ENCODE measurements at places on chromosomes 11 and 22. TPM values are rescaled to one million over a fixed set of nuclear protein-coding genes. Genes with fewer than 3 reads are reported as not detected.
A peak's percentile ranks its signal among the peaks of the same experiment; 100 is the strongest.

DNA sequence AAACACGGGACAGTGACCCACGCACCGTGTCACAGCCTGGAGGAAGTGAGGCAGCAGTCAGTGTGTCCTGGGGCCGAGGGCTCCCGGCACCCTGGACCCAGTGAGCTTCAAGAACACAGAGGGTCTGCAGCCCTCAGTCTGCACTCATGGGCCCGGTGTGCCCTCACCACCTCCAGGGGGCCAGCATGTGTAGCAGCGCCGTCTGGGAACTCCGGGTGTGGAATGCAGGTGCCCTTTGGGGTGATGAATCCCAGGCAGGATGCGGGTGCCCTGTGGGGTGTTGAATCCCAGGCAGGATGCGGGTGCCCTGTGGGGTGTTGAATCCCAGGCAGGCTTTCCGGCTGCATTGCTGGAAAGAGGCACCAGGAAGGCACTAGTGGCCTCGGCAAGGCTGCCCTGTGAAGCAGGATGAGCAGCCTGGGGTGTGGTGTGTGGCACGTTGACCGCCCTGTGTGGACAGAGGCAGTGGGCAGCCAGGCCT lies 1399.9 kb downstream of the BRD1 start:
- DNase-seq = no peak

- DNase-seq = no peak
These were observed 118.4 kb downstream of the TEAD1 start for GRCh38 chr11:12792590-12792989.

- no peak for DNase-seq
These were observed 15.2 kb downstream of the CCDC157 start for GRCh38 chr22:30371981-30372380.

DNA sequence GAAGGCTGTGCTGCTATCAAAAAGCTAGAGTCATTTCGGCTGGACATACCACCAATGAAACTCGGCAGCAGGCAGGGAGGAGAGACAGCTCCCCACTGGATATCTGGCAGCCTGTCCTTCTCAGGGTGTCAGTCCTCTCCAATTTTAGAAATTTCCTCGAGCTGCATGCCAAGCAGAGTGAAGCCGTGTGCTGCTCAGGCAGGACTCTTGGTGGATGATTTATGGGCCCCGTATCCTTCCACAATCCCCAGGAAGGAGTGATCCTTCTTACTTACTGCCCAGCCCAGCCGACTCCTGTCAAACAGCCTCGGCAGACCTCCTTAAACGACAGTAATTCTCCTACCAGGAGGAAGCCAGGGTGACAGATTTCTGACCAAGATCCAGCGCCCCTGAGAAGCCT lies 410.4 kb downstream of the TENM4 start:
- no peak for DNase-seq

DNA sequence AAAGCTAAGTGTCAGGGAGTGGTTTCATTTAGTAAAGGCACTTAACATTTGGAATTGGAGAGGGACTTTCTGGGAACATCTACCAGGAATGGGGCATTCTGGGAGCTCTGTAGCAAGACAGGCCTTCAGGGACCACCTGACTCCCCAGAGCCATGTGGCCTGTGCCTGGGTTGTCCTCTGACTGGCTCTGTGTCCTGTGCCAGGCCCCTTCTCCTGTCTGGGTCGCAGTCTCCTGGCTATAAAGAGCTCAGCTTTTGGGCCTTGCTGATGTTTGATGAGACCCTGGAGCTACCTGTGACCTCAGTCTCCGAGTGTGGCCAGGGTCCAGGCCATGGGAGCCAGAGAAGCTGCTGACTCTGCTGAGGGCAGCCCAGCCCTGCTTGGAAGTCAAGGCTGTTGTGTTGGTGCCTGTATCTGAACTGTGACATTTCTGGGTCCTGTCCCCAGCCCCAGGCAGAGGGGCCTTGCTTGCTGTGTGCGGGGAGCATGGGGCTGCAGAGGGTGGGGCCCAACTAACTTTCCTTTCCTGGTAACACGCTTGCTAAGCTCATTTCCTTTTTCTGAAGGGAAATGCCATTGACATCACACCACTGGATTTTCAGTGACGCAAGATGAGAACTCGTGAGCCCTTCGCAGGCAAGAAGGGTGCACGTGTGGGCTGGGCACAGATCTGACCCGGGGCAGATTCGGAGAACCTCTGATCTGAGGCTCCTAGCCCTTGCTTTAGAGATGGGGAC lies 41.3 kb downstream of the LRRC32 start:
- peak; percentile 48 for DNase-seq

The OR52E8 gene
- not detected for total RNA-seq

The SLC29A2 gene
- 15.1 TPM for total RNA-seq

DNA sequence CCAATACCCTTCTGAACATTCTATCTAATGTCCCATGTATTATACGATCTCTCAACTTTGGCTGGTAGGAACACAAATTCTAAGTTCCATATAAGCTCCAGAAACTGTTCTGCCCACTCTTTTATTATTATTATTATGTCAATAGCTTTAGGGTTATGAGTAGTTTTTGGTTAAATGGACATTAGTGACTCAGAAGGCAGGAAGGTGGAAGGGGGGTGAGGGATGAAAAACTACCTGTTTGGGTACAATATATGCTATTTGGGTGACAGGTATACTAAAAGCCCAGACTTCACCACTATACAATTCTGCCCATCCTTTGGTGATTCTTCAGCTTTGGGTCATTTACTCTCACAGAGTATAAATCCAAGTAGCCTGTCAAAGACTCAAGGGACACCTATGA lies 22.5 kb upstream of the TRIM29 start:
- no peak for DNase-seq

The RASGRP2 gene
- 20.2 TPM for total RNA-seq

The SAA4 gene
- total RNA-seq = not detected

DNA sequence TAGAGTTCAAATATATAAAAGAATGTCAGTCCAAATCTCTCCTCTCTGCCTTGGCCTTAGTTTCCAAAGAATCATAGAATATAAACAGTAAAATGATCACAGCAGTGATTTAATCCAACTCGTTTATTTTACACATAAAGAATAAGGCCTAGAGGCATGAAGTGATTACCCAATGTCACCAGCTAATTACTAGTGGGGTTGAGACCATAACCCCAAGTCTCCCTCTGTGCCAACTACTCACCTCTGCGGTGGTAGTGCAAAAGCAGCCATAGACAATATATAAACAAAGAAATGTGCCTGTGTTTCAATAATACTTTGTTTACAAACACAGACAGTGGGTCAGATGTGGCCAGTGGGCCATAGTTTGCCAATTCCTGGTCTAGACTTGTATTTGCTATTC lies 96.6 kb upstream of the FAT3 start:
- DNase-seq = no peak

The SHISAL1 gene
- 1.9 TPM for total RNA-seq

The RAB39A gene
- total RNA-seq = 0.68 TPM

DNA sequence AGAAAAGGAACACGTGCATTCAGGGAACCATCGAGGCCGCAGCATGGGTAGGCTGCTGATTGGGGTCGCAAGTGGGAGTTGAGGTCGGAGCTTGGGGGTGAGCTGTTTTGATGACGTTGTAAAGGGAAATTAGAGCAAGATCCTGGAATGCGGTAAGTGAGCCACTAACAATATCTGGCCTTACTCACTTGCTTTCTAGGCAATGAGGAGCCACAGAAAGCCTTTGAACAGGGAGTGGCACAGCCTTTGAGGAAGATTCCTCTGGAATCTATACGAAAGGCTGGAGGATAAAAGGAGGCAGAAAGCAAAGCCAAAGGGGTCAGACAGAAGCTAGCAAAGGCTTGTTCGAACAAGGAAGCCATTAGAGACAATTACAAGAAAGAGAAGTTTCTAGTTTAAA lies 197.5 kb downstream of the LARGE1 start:
- DNase-seq = no peak

DNA sequence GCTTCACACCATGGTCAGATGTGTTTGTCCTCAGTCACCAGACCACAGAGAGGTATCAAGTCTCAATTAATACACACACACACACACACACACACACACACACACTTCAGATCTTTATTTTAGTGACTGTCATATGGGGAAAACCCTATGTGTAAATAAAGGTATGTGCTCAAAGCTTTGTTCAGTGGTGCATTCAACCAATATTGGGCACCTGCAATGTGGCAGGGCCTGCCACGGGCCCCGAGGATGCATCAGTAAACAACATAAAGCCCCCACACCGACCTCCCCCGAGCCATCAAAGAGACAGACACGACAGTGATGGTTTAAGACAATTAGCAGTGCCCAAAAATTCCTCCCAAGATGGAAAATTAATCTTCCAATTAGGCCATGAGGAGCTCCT lies 51.6 kb downstream of the SHANK2 start:
- no peak for DNase-seq

Measured in transverse colon (tissue), 4 donors.